ENCODE measurements at places on chromosomes 7 and 10.

GRCh38 chr10:122341141-122341810 is 33.2 kb upstream of the PLEKHA1 start:
- no peak for DNase-seq

DNA sequence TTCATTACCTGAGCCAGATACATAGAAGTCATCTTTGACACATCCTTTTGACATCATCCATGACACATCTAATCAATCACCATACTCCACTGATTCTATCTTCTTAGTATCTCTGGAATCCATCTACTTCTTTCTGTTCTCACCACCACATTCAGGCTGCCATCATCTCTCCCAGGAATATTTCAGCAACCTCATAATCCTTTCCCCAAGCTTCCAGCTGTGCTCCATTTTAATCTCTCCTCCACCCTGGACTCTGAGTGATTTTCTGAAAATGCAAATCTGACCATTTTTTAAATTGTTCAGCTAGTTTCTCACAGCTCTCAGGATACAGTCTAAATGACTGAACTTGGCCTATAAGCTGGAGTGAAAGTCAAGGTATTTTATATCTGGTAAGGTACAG is 2.5 kb upstream of the BTRC start:
- no peak for DNase-seq

DNA sequence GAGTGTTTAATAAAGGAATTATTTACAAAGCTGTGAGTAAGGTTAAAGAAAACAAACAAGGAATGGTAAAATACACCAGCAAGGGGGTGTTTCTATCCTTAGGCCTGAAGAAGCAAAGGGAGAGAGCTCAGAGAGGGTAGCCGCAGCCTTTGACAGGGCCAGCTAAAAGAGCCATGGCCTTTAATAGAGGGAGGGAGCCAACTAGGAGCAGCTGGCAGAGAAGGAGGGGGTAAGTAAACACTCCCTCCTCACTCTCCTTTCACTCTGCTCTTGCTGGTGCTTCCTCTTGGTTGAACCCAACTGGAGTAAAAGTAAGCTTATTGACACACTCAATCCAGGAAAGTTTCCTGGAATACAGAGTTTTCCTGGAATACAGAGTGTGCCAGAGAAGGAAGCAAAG is 87.5 kb downstream of the CH25H start:
- no peak for DNase-seq

DNA sequence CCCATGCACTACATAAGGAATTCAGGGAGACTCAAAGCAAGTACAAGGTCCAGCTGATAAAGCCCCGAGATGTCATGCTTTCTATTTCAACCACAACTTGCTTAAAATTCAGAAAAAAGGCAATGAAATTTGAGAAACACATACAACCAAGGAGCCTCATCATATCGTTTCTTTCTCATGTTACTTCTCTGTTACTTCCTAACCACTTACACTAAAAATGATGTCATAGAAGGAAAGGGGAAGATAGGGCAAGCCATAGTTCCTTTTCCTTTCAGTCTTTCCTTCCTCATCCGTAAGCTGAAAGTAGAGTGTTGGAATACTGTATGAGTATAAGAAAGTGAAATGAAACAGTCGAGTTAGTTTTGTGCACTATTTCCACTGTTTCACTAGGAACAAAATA is 27.9 kb upstream of the CDK14 start:
- DNase-seq = no peak

GRCh38 chr7:95684505-95684904 is 87.8 kb upstream of the DYNC1I1 start:
- DNase-seq = no peak

GRCh38 chr10:122882766-122883165 is 3.4 kb upstream of the FAM24B start:
- DNase-seq = no peak

GRCh38 chr7:55075464-55076021 is 56.7 kb downstream of the EGFR start:
- no peak for DNase-seq

- no peak for DNase-seq
These were observed 23.7 kb downstream of the ELMO1 start for GRCh38 chr7:37424995-37425394.

Data from NCI-H187 (cell line).